ENCODE measurements at places on chromosomes 11 and 22. TPM values are rescaled to one million over a fixed set of nuclear protein-coding genes. Genes with fewer than 3 reads are reported as not detected.

Gene PLET1
- not detected for total RNA-seq

Gene SYTL2
- total RNA-seq: 2.6 TPM

Gene APOC3
- total RNA-seq: 19.3 TPM

Gene MOGAT2
- total RNA-seq: 0.49 TPM

Gene HTR3A
- total RNA-seq: not detected

Gene LGR4
- 10.1 TPM for total RNA-seq

Gene ALKBH8
- 7.2 TPM for total RNA-seq

DNA sequence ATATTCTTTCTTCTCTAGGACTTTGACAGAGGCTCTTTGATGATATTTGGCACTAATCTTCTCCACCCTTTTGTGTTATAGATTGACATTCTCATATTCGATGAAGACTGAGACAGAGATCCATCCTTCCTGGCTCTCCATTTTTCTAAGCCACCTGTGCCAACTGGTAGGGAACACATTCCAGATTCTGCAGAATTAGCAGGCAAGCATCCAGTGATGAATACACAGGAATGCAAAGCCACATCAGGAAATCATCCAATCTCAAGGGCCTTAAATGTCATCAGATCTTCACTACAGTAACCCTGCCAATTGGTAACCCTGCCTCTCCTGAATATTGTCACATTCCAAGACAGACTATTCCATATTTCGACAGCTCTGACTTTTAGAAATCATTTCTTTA, 718.4 kb upstream of the API5 start:
- no peaks in the 10 kb centered on the region for H3K4me1 ChIP-seq
- no peak overlapping the region for H3K4me3 ChIP-seq
- no peaks in the 10 kb centered on the region for H3K27me3 ChIP-seq
- DNase-seq: no peak

DNA sequence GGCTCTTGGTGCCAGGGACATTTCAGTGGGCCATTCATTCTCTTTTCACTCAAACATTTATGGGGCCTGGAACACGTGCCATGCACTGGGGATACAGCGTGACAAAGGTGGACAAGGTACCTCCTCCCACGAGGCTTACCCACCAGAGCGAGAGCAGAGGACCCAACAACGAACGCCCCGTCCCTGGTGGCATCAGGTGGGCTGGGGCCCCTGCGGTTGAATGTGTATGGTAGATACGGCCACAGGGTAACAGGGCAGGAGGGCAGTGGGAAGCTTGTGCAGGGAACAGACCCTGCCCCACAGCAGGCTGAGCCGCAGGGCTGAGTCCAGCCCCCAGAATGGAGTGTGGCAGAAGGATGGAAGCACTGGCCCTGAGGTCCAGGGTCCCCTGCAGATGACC, 81.1 kb downstream of the LRRC32 start:
- no peak for DNase-seq
- H3K27ac ChIP-seq: no peak overlapping the region
- H3K36me3 ChIP-seq: no peaks in the 10 kb centered on the region
- no peaks in the 10 kb centered on the region for H3K4me1 ChIP-seq
- no peaks in the 10 kb centered on the region for H3K27me3 ChIP-seq
- H3K4me3 ChIP-seq: no peak overlapping the region

GRCh38 chr11:71293961-71294782, 41.8 kb upstream of the SHANK2 start:
- H3K27ac ChIP-seq: no peak overlapping the region
- no peaks in the 10 kb centered on the region for H3K36me3 ChIP-seq
- H3K4me1 ChIP-seq: no peaks in the 10 kb centered on the region
- DNase-seq: no peak
- peaks cover 8% of the 10 kb centered on the region for H3K27me3 ChIP-seq

- peaks cover 62% of the 10 kb centered on the region for H3K4me1 ChIP-seq
- H3K27ac ChIP-seq: peak overlapping the region; percentile 7
- no peak overlapping the region for H3K4me3 ChIP-seq
- H3K27me3 ChIP-seq: no peaks in the 10 kb centered on the region
- no peaks in the 10 kb centered on the region for H3K36me3 ChIP-seq
- DNase-seq: no peak
These were observed 37.6 kb downstream of the ZNRF3 start for GRCh38 chr22:28920757-28921584.

DNA sequence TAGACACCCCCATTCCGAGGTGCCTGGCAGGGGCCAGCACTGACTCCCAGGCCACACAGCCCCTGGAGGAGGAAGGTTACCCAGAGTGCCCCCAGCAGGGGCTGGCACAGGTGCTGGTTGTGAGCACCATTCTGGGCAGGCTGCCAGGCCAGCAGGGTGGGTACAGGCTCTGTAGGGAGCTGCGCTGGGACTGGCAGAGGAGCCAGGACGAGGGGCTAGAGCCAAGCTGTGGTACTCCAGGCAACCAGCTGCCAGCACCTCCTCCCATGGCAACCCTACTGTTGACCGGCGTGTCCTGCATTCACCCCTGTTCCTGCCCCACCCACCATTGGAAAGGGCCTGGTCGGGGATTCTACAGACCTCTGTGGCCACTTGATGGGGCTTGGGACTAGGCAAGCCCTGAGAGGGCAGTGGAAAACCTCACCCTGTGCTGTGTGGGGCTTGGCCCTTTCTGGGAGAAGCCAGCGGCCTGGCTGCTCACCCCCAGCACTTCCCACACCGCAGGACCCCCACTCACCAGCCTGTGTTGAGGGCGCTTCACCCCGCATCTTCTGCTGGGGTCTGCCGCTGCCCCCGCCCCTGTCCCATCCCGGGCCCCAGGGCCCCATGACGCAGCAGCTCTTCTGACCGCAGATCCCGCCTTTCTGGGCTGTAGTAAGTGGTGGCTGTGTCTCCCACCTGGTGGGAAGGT, 1.9 kb downstream of the CLDN5 start:
- peak overlapping the region; percentile 50 for H3K4me3 ChIP-seq
- no peaks in the 10 kb centered on the region for H3K36me3 ChIP-seq
- no peaks in the 10 kb centered on the region for H3K4me1 ChIP-seq

DNA sequence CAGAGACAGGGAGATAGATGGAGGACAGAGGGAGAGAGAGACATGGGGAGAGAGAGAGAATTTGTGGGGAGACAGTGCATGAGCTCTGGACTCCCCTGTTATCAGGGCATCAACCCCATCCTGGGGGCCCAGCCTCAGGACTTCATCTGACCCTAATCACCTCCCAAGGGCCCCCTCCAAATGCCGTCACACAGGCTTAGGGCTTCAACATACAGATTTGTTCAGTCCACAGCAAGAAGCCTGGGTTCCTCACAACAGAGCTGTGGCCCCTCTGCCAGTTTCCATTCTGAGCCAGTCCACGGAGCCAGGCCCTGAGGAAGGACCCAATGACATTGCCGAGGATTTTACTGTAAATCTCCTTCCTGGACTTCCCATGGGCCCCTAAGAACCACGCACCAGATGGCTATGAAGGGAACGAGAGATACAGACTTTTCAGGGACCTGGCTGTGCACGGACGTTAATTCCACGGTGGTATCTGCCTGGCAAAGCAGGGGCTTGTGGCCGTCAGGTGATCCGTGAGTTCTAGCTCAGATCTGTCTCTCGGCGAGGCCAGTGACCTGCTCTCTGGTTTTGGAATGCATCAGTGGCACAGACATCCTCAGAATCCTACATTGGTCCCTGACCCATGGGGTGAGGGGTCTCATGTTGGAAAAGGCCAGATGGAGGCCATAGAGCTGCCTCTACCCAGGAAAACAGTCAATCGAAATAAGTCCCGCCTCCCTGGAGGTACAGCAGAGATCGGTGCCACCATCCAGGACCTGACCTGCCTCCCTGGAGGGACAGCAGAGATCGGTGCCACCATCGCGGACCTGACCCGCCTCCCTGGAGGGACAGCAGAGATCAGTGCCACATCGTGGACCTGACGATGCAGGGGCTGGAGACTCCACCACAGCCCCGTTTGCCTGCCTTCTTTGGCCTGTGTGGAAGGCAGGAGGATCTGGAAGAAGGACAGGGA, 8.7 kb upstream of the B4GALNT4 start:
- no peaks in the 10 kb centered on the region for H3K36me3 ChIP-seq
- H3K4me3 ChIP-seq: no peak overlapping the region
- peaks cover 3% of the 10 kb centered on the region for H3K4me1 ChIP-seq
- H3K27ac ChIP-seq: no peak overlapping the region

DNA sequence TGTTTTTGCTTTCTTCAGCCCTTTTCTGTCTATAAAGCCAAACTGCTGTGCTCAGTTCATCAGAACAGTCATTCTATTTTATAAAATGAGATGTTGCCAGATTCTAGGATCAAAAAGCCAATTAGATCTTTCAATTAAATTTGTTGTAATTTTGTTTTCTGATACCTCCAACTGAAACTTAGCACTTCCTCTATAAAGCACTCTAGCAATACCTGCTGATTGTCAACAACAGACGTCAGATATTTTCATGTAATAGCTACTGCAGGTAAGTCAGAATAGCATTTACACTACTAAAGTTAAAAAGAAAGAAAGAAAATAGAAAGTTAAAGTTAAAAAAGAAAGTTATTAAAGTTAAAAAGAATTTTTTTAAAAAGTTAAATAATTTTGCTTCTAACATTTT, 19.6 kb downstream of the RRAS2 start:
- no peak overlapping the region for H3K4me3 ChIP-seq
- H3K4me1 ChIP-seq: peaks cover 22% of the 10 kb centered on the region
- no peaks in the 10 kb centered on the region for H3K36me3 ChIP-seq
- DNase-seq: no peak
- H3K27ac ChIP-seq: no peak overlapping the region
- H3K27me3 ChIP-seq: no peaks in the 10 kb centered on the region

- H3K27me3 ChIP-seq: no peaks in the 10 kb centered on the region
- H3K36me3 ChIP-seq: no peaks in the 10 kb centered on the region
- H3K4me1 ChIP-seq: peaks cover 33% of the 10 kb centered on the region
- H3K27ac ChIP-seq: peak overlapping the region; percentile 79
- H3K4me3 ChIP-seq: no peak overlapping the region
- DNase-seq: peak; percentile 30
These were observed 36.1 kb upstream of the AMOTL1 start for GRCh38 chr11:94731880-94732601.

DNA sequence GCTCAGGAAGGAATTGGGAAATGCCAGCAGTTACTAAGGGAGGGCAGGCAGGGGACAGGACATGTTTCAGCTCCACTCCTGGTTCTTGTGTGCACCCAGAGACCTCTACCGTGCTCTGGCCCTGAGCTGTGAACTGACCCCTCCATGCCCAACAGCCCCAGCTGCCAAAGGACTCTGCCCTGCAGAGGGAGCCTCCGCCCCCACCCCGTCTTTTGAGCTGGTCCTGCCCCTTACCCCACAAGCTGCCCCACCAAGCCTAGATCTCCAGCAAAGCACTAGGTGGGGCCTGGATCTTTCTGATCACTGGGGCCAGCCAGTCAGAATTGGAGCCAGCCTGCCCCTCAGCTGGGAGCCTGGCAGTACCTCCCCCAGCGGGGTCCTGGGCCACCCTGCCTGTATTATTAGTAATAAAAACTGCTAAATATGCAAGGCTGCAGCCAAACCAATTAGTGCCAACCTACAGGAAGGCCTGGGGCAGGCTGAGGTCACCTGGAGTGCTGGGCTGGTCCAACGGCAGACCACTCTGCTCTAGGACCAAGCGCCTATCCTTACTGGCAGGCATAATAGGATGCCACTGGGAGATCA, 23.9 kb upstream of the DRICH1 start:
- H3K4me3 ChIP-seq: no peak overlapping the region
- H3K27me3 ChIP-seq: no peaks in the 10 kb centered on the region
- no peak for DNase-seq
- H3K4me1 ChIP-seq: no peaks in the 10 kb centered on the region

DNA sequence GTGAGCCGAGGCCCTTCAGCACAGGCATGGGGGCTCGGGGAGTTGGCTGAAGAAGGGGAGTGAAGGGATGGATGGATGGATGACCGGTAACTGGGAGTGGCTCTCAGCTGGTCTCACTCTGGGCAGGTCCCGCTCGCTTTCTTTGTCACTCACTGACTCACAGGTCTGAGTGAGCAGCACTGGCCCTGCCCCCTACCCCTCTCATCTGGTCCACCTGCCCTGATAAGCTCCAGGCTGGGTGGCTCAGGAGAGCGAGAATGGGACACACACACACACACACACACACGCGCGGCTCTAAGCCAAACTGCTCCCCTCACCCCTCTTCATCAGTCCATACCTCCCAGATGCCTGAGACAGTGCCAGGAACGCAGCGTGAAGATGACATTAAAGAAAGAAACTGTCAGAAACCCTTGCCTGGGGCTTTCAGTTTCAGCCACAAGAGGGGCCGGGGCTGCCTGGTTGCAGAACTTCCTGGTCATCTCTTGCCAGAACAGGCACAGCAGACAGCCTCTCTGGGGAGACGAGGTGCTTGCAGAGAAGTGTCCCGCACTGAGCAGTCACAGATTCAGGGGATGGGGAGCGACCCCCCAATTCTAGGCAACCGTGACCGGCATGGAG, 16.5 kb upstream of the SHISAL1 start:
- H3K4me3 ChIP-seq: no peak overlapping the region
- H3K27ac ChIP-seq: no peak overlapping the region
- H3K4me1 ChIP-seq: no peaks in the 10 kb centered on the region
- H3K27me3 ChIP-seq: peaks cover 67% of the 10 kb centered on the region
- no peaks in the 10 kb centered on the region for H3K36me3 ChIP-seq

DNA sequence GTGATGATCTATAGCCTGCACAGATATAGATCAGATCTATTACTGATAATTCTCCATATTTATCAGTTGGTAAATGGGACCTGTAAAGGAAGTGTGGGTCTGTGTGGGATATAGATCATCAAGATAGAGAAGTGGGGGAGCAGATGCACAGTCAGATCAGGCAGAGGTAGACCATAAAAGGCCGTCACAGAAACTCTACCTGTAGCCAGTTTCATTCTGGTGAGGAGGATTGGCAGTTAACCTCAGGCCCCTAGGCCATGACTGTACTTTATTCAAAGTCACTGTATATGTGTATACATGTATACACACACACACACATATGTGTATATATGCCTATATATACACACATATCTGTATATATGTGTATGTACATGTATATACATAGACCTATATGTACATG, 69.1 kb downstream of the ADM start:
- H3K27ac ChIP-seq: no peak overlapping the region
- no peaks in the 10 kb centered on the region for H3K36me3 ChIP-seq
- no peak overlapping the region for H3K4me3 ChIP-seq
- no peak for DNase-seq
- no peaks in the 10 kb centered on the region for H3K27me3 ChIP-seq

DNA sequence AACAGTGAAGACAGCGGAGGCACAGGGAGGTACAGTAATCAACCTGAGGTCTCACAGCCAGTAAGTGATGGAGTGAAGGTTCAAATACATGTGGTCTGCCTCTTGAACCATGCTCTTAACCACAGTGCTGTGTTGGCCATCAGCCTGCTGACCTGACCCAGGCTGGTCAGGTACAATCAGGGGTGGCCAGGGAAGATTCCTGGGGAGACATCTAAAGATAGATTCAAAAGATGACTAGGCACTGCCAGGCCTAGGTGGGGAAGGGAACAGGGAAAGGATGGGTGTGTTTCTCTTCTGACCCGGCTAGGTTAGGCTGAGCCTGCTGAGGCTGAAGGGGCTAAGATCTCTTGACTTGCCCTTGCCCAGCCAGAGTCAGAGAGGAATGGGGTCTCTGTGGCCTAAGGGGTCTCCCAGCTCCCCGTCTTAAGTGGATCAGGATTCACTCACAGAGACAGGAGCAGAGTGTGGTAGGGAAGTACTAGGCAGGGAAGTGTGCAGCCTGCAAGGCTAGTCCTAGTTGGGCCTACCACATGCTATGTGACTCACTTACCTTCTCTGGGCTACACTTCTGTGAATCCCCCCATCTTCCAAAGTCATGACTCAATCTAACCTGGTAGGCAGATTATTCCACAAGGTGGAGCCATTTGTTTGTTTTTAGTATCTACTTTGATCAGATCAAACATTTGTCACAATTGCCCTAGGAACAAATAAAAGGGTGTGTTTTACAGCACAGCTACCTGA, 10.4 kb upstream of the SREBF2 start:
- H3K27me3 ChIP-seq: no peaks in the 10 kb centered on the region
- H3K27ac ChIP-seq: no peak overlapping the region
- DNase-seq: no peak
- peaks cover 24% of the 10 kb centered on the region for H3K4me1 ChIP-seq
- no peaks in the 10 kb centered on the region for H3K36me3 ChIP-seq
